Mucosa of descending colon (tissue), 3 donors: ENCODE measurements at places on chromosomes 7 and 10.

DNA sequence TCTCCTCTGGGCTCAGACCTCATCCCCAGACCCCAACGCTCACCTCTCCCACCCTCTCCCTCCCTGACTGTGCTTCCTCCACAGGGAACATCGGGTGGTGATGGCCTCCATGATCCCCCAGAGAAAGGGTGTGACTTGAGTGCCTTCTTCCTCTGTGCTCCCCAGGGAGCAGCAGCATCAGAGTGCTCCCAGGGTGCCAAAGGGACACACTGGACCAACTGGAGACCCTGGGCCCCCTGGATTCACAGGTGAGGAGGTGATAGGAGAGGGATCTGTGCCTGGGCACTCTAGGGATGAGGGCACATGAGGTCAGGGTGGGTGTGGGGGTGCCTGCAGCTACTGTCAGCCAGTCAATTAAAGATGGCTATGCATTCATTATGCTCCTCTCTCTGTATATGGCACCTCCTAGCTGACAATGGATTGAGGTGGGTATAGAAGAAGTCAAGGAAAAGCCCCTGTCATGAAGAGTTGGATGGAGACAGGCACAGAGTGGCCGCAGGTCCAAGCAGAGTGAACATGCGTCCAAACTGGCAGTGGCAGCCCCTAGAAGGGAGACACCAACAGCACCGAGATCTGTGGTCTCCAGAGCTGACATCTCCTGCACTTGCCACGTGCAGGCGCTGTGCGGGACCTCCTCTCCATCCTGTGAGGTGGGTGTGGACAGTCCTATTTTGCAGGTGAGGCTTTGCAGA is 15.5 kb upstream of the VOPP1 start:
- DNase-seq, result no peak

DNA sequence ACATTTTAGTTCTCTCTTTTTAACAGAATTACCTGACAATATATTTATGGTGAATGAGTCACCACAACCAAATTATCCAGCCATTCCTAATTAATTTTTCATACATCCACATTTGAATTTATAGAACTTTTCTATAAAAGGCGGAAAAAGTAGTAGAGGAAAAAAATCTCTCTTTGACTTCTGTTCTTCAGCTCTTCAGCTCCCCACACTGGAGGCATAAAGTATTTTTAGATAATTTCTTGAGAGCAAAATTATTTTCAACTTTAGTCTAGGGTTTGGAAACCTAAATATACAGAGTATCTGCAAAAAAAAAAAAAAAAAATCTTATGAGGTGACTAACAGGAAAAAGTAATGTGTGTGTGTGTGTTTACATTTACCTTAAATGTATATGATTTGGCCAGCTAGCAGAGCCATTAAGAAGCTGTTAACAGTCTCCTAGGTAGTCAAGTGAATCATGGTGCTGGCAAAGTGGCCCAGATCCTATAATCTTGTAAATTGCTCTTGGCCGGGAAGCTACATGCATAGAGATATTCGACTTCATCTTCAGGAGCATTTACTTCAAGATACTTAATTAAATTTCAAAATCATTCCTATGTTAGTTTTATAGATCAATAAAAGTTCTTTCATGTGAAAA is 383.1 kb upstream of the STEAP1 start:
- DNase-seq, result no peak

GRCh38 chr10:74118804-74119203 is 31.8 kb downstream of the AP3M1 start:
- DNase-seq, result no peak

DNA sequence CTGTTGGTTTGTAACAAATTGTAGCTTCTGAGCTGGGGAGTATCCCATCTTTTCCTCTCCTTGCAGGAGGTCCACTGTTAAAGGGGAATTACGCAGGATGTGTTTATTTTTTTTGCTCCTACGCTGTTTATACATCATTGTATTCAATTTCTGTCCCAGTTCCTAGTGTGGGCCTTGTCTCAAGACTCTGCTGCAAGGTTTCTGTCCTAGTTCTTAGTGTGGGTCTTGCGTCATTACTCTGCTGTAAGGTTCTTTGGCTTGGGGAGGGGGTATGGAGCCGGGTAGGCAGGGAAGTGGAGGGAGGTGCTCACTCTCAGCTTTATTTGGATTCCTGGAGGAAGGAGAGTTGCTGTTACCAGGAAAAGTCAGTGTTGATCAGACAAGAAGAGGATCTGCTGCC is 64.0 kb upstream of the TRIM8 start:
- DNase-seq, result no peak

DNA sequence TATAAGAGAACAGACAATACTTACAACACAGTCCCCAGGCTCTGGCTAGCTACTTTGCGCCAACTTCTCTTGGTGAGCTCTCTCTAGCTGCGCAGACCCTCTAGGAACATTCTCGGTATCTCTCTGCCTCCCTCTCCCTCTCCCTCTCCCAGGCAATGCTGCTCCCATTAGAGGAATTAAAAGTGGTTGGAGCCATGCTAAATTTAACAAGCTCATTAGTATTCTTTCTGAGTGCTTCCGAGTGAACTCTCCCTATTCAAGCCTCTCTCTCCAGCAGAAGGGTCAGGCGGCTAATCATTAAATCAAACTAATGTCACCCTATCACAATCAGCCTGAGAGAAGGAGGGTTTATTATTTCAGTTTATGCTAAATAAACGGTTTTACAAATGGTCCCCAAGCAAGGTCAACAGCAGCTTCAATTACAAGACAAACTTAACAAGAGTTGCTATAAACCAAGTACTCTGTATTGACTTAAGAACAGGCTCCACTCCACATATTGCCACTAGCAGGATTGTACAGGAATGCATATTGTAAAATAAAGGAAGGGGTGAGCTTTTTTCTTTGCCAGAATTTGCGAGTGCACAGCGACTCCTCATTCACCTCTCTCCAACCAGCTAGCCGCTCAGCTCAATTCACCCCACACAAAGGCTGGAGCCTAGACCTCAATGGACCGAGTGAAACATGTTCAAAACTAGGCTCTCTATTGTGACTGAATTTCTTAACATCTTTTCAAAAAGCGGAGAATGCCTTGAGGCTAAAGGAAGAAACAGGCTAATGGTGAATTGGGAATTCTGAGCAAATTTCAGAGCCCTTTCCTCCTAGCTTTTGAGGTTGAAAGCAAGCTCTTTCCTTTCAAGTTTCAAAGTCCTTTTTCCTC is 84.4 kb downstream of the GLI3 start:
- no peak for DNase-seq
